ENCODE measurements at places on chromosomes 11 and 22.

DNA sequence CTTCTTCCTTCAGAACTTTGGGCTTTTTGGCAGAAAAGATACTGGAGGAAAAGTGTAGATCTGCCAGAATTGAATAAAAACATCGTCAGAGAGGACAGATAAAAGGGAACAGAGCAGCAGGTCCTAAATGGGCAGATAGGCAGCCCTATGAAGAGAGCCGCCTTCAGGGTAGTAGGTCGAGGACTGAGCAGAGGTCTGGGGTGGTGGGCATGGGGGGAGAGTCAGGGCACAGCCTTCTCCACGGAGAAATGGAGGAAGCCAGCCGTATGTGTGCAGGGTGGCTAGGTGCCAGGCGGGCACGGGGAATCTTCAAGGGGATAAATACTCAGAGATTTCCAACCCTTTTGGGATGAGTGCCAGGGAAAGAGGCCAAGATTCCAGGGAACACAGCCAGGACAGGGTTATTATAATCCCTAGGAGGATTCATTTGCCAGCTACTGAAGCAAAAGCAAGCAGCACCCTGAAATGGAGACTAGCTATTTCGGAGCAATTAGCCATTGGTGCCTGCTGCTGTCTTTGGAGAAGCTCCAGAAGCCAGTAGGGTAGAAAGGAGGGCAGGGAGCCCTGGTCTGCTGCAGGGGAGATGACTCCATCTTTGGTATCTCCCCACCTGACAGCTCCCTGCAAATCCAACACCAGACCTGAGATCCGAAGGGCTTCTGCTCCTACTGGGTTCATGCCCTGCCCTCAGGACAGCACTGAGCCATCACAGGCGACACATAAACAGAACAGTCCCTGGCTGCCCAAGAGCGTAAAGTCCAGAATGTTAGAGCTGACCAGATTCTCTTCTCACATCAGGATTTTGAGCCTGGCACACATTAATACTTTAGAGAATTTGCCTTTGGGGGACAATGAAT is 174.5 kb upstream of the NTM start:
- no peak for DNase-seq

DNA sequence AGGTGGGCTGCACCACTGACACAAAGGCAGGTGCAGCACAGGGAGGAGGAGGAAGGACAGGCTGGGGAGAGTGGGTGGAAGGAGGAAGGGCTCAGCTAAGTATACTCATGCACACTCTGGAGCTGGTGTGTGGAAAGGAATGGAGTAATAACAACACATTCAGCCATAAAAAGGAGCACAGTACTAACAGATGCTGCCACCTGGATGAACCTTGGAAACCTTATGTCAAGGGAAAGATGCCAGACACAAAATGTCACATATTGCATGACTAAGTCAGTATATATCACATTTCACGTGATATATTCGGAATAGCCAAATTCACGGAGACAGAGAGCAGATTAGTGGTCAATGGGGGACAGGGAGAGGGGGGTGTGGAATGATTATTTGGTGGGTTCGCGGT is 389.6 kb upstream of the SYN3 start:
- DNase-seq, result no peak

DNA sequence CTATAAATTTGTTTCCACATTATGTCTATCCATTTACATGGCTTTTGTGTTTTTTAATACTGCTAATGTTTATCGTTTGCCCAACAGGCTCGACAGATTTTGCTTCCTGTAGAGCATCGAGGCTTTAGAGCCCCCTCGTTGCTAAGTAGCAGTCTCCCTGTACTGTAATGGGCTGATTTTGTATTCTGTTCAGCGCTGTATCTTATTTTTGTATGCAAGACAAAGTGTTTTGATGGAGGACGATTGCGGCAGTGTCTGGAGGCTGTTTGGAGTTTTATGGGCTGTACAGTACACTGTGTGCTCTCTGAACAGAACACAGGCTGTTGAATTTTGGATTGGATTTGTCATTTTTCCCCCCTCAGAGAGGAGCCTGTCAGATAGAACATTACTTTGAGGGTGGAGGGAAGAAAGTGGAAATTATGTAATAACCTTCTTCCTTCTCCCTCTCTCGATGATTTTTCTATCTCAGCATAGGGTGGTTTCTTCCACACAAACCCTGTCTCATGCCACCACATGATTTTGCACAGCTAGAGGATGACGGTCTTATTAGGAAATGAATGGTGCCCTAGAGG is 104.4 kb downstream of the ZBTB16 start:
- no peak for DNase-seq

DNA sequence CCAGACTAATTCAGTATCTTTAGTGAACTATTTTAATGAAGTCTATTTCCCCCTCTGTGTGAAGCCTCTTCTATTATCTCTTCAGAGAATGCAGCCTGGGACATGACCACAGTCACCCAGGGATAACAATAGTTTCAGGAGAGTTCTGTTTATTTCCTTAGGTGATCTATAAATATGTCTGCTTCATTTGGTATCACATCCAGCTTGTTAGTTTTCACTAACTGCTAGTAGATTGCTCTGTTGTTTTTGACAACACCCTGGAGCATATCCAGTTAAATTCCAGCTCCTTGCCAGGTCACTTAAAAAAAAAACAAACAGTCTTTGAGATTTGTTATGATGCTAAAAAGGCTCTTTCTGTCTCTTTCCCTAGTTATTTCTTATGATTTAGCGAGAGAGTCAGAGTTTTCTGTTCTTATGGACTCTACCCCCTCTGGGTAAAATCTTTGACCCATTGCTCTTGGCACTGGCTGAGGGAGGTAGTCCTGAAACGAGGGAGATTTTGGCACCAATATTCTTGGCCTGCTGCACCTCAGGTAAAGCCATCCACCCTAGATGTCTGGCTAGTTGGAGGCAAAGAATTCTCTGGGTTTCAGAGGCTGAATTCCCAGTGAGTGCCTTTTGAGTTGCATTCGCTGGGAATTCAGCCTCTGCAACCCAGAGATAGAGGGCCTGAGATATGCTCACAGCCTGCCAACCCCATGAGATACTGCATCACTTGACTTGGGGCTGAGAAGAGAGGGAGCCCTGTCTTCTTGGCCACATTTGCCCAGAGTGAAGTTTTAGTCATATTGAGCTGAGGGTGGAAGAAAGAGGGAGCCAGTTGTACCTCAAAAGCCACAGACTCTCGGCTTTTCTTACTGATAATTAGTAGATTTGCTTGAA is 159.1 kb downstream of the PGR start:
- no peak for DNase-seq

DNA sequence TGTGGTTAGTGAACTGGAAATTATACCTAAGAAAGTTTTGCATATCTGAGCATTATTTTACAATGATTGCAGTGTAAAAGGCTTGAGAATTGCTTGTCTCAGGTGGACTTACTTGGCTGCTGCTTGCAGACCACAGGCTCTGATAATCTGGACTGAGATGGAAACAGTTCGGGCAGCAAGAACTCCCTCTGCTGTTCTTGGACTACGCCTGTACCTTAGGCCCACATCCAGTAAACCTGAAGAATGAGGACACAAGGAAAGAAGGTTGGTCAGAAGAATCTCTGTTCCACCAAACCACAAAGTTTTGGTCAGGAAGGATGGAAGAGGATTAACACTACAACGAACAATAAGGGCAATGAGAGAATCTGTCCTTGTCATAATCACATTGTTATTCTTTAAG is 80.1 kb downstream of the C2CD3 start:
- DNase-seq, result no peak

DNA sequence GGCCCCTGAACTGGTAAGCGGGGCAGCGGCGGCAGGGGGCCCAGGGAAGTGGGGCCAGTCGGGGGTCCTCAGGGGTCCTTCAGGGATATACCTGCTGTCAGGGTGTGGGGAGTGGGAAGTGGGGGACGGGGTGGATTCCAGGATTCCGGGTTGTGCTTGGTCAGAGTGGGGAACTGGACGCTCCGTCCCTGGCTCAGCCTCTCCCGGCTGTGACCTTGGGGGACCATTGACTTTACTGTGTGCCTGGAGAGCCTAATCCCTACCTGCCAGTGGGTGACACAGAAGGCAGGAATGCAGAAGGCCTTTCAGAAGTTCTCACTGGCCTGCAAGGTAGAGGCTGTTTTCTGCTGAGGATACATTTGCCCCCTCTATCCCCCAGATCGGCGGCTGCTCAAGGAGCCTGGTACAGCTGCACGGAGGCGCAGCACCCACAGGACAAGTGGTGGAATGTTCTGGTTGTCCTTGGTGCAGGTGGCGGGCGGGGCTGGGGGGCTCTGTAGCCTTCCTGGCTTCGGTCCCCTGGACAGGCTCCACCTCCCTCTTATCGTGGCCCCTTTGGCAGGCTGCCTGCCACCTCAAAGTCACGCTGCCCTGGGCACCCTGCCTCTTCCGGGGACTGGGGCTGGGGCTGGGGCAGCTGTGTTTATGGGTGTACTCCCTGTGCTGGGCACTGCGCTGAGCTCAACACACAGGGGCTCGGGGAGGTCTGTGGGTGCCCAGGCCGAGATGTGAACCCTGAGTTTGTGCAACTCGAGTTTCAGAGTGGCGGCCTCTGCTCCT is 18.4 kb downstream of the KCNQ1 start:
- DNase-seq, result no peak

DNA sequence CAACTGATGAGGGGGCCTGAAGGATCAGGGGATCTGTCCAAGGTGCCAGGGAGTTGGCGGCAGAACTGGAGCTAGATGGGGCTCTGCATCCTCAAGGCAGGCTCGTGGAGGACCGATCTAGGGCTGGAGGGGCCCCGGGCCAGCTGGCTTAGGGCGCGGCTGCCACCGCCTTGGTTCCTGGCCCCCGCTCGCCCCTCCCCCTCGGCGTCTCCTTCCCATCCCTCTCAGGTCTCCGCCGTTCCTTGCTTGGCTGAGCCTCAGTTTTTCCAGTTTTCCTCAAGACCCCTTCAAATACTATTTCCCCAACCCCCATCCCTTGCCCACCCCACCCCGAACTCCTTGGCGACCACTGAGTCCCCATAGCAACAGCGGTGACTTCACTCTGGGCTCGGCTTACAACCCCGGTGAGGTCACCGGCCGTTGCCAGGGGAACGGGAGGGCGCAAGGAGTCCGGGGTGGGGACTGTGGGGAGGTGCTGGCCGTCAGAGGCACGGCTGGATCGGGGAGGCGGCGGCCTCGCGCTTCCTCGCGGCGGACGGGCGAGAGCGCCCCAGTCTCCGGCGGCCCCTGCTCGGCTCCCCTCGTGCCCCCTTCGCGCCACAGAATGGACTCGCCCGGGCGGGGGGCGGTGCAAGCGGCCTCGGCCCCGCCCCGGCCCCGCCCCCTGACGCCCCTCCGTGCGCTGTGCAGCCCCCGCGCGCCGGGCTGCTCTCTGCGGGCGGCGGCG is 7.5 kb downstream of the FREY1 start:
- peak; percentile 52 for DNase-seq

GRCh38 chr11:121930004-121930965 is 185.7 kb downstream of the BLID start:
- no peak for DNase-seq

DNA sequence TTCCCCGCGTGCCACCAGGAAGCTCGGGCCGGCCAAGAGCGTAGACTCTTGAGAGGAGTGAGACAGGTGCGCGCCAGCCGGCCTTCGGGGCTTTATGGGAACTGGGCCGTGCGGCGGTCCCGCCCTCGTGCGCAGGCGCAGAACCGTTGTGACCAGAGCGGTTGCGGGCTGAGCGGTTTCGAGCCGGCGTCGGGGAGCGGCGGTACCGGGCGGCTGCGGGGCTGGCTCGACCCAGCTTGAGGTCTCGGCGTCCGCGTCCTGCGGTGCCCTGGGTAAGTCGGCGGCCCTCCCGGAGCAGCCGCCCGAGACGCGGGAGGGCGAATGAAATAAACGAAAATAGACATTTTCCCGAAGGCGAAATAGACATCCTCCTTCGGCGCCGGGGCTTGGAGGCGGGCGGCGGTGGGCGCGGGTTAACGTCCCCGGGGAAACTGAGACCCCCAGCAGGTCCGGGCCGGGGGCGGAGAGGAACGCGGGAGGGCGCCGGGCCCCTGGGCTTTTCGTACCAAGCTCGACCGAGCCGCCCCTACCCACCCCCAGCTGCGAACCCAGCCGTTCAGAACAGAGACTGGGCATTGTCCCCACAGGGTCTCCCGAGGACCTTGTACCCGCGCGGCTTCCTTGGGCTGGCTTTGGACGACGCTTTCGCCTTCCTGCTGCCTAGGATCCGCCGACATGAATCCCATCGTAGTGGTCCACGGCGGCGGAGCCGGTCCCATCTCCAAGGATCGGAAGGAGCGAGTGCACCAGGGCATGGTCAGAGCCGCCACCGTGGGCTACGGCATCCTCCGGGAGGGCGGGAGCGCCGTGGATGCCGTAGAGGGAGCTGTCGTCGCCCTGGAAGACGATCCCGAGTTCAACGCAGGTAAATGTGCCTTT is at the start of gene ASRGL1:
ASRGL1 (plus strand) TSS at position 146 of the 879 bp plus-strand sequence; CDS start at position 676, 530 bp downstream.
- DNase-seq, result peak; percentile 51

DNA sequence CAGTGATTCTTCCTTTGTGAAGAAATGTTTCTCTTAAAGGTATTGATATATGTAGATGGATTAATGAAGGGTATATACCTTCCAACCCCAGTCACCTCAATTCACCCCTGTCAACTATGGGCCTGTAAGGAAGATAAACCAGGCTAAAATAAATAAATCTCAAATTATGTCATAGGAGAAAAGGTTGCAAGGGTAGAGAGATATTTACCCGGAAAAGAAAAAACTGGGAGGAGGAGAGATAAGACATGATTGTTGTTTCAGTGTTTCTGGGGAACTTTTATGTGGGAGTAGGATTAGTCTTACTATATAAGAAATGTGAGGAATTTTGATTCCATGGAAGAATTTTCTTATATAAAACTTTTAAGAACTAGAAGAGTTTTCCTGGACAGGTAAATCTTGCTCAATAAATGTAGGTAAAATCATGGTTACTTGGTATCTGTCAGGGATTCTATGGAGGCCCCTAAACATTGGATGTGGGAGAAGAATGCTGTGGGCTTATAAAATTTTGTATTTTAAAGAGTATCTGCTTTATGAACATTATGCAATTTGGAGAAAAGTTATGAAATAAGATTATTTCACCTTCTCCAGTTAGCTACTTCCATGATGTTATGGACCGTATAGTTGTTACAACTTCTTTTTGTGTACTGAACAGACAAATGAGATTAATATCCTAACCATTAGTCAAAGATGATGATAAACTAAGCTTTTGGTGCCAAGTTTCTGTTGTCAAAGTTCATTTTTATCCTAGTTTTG is 6.4 kb downstream of the YAP1 start:
- DNase-seq, result no peak

GRCh38 chr11:123054301-123055065 is 7.5 kb downstream of the HSPA8 start:
- no peak for DNase-seq

GRCh38 chr11:120611581-120611980 is 100.0 kb downstream of the GRIK4 start:
- DNase-seq, result no peak

- no peak for DNase-seq
Observed at GRCh38 chr11:122642472-122642922, 13.0 kb upstream of the UBASH3B start.

All from T-helper 17 cell (primary cell).